ENCODE measurements at places on chromosomes 12 and 14. TPM values are rescaled to one million over a fixed set of nuclear protein-coding genes. Genes with fewer than 3 reads are reported as not detected.

DNA sequence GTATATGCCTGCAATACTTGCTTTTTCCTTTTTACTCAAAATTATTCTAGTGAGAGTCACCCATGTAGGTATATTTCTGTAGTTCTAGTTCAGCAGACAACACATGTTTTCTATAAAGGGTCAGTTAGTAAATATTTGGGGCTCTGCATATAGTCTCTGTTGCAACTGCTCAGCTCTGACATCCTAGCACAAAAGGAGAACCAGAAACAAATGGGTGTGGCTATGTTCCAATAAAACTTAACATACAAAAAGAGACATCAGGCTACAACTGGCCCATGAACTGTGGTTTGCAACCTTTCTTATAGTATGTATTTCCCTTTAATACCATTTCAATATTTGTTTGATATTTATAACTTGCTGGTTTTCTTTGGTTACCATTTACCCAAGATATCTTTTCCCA is 11.9 kb downstream of the NT5DC3 start:
- no peak for DNase-seq

DNA sequence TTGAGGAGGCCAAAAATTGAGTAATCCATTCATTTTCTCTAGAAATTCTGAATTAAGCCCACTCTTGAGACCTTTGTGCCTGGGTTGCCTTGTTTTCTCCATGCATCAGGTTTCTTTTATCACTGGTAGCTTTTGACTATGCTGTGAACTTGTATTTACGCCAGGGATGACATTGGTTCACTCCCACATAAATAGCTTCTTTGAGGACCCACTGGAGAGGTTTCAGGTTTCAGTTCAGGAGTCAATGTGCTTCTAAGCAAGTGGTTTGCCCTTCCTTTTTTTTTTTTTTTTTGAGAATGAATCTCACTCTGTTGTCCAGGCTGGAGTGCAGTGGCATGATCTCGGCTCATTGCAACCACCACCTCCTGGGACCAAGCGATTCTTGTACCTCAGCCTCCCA is 10.2 kb upstream of the SLC17A8 start:
- DNase-seq = no peak

GRCh38 chr14:22099942-22100763 is 426.5 kb upstream of the OR4E1 start:
- DNase-seq = no peak

GRCh38 chr12:75935539-75936242 is 95.9 kb downstream of the PHLDA1 start:
- no peak for DNase-seq

GRCh38 chr12:14911131-14911530 is 25.5 kb upstream of the MGP start:
- no peak for DNase-seq

GRCh38 chr14:99224116-99224910 is 47.7 kb downstream of the BCL11B start:
- DNase-seq = no peak

DNA sequence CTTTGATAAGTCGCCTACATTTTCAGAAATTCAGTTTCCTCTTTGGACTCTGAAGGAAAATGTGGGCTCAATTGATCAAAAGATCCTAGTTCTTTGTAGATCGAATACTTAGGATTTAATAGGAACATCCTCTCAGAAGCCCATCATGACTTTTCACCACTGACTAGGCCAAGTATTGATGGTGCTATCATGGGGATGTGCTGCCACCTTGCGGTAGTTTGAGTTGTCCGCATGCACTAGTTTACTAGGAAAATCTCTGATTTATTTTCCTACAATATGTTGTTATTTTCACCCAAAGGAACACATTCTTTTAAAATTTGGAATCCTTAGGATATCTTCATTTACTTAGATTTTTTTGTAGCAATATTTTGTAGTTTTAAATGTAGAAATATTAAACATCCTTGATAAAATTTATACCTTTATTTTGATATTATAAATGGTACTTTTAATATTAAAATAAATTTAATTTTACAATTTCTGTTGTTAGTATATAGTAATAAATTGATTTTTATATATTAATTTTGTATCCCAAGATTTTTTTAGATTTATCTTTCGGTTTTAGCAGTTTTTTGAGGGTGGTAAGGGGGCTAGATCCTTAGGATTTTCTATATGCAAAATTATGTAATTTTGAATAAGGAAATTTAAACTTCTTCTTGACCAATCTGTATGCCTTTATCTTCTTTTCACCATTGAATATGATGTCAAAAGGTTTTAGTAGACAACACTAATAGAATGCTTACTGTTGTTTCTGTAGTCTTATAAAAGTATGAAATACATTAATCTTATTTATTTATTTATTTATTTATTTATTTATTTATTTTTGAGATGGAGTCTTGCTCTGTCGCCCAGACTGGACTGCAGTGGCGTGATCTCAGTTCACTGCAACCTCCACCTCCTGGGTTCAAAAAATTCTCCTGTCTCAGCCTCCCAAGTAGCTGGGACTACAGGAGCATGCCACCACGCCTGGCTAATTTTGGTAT is 52.9 kb upstream of the OR9K2 start:
- peak; percentile 58 for DNase-seq

GRCh38 chr12:112314981-112315380 is 67.2 kb downstream of the HECTD4 start:
- DNase-seq = no peak

Gene SUDS3
- 51.9 TPM for total RNA-seq

Gene ACOT4
- total RNA-seq = 0.45 TPM

Gene SYNE3
- 3.0 TPM for total RNA-seq

Measured in cerebellum (tissue), 4 donors.